NCI-H1048 (cell line): ENCODE measurements at places on chromosomes 1 and 21.
A peak's percentile ranks its signal among the peaks of the same experiment; 100 is the strongest.

GRCh38 chr21:17777072-17777765, 41.9 kb downstream of the C21orf91 start:
- DNase-seq: no peak

DNA sequence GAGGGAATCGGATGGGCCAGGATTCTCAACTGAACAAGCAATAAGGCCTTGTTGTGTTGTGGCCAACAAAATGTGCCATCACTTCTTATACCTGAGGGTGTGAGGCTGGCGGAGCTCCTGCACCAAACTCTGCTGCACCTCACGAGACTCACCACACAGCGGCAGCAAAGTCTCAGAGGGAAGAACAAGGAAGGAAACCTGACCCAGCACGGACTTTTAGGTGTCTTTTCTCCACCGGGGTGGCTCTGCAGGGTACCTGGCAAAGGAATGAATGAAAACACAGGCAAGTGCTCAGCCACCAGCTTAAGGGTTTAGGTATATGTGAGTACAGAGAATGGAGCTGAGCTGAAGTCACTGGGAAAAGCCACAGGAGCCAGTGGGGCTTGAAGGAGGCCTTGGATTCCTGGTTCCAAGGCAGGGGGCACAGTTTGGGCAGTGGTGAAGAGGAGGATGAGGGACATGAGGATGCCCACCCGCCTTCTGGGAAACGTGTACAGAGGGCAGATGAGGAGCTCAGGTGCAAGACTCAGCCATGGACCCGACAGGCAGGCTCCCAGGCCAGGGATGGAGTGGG, 31.1 kb upstream of the HSD3B1 start:
- no peak for DNase-seq

- DNase-seq: no peak
Measured at GRCh38 chr1:9183898-9184297, 50.7 kb upstream of the H6PD start.

DNA sequence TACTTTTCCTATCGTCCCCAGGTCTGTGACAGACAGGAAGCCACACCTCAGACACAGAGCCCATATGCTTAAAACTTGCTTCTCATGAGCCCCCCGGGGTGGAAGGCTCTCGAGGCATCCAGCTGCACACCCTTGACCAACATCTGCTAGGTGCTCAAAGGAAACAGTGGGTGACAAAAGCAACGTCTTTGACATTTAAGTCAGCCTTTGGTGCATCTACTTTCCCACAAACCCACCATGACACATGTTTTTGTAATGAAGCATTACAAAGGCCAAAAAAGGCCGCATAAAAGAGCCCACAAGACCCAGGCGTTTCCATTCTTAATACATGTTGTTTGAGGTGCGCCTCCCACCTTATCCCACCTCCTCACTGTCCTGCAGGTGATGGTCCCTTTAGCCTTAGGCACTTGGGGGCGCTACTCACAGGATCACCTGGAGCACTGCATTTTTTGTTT, 11.8 kb upstream of the FASLG start:
- no peak for DNase-seq

DNA sequence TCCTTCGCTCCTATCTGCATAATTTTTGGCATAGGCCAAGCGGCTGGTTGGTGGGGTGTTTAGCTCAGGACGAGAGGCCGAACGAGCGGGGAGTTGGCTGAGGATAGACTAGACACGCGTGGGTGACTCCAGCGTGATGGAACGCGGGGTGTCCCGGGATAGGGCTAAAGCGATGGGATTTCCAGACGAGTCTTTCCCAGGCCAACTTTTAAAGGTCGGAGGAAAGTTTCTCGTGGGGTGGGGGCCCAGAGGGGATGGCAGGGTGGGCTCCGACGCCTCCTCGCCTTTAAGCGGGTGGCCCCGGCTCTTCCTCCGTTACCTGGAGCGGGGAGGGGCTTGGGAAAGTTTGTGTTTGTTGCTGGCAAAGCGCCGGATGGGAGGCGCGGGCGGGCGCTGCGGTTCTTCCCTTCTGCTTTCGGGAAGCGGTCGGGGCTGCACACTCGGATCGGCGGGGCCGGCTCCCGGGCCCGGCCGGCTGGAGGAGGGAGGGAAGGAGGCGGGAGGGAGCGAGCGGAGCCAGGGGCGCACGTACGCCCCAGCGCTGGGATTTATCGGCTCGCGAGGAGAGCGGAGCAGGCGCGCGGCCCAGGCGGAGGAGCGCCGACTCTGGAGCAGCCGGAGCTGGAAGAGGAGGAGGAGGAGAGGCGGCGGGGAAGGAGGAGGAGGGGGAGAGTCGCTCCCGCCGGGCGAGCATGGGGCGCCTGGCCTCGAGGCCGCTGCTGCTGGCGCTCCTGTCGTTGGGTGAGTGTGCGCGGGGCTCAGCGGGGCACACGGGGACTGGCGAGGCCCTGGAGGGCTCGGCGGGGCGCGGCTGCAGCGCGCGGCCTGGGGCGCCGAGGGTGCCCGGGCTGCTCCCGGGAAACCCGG, at the start of gene PTGFRN:
TSS of gene PTGFRN (plus strand) at position 405 of the 867 bp plus-strand sequence. CDS start at position 693, 288 bp downstream.
- DNase-seq: peak; percentile 59

GRCh38 chr1:243890576-243890975, 40.5 kb upstream of the AKT3 start:
- DNase-seq: no peak

- DNase-seq: no peak
Measured at GRCh38 chr1:95370691-95371562, 136.9 kb downstream of the RWDD3 start.

GRCh38 chr1:145782272-145783099, 41.4 kb downstream of the RNF115 start:
- no peak for DNase-seq

- no peak for DNase-seq
Measured at GRCh38 chr1:232183802-232184201, 446.1 kb downstream of the SIPA1L2 start.

GRCh38 chr1:58789996-58790660, 6.3 kb upstream of the JUN start:
- no peak for DNase-seq

DNA sequence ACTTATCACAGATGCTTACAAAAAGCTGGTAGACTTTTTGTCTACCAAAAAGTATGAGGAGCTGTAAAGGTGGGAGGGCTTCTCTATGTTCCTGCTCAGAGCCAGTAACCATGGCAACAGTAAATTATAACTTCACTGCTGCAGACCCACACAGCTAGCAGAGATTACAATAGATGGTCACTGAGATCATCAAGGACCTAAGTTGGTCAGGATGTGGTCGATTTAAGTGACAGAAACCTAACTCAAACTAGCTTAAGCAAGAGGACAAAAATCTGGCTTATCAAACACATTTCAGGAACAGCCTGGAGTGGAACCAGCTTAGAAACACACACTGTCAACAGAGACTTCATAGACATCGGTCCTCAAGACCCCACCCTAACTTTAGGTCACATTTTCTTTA, 113.4 kb upstream of the ATP1A1 start:
- no peak for DNase-seq

- DNase-seq: no peak
Measured at GRCh38 chr1:186960861-186961260, 132.1 kb downstream of the PLA2G4A start.

DNA sequence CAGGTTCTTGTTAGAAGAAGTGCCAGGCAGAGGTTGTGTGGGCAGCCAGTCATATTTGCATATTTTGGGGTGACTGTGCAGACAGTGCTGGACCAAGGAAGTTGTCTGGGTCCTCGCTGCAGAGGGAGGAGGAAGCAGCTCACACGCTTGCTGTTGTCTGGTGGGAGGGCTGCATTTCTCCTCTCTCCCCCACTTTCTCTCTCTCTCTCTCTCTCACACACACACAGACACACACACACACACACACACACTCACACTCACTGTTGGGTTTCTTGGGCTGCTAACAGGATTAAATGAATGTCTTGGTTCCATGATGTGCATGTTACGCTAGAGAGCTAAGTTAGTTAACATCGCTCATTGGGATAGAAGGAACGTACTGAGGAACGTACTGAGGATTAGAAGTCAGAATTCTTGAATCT, 72.9 kb downstream of the AGPAT3 start:
- DNase-seq: no peak

GRCh38 chr1:212587888-212588510, 20.6 kb upstream of the ATF3 start:
- DNase-seq: no peak

DNA sequence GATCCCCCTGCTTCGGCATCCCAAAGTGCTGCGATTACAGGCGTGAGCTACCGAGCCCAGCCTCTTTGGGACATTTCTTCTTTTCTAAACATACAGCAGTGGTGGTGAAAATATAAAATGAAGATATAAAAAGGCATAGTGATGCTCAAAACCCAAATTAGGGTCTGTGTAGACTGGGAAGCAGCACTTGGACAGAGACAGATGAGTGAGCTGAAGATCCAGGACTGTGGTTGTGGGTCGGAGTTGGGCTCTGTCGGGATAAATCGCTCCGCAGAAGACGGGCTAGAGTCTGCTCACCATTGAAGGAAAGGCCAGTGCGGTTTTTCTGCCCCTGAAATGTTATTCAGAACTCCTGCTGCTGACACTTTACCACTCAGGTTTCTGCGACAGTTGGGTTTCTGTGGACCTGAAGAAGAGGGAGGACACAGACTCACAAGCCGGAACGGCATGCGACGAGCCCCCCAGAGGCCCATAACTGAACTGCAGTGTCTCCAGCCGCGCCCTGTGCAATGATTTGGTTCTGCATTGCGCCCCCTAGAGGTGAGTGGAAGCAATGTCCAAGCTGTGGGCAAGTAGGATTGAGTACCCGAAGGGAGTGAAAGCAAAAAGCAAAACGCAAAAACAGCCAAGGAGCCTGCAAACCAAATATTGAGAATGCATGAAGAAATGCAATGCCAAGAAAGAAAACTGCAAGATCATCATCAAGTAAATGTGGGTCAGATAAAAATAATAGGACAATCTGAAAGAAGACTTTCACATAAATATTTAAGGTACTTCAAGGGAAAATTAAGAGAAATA, 66.6 kb downstream of the GABPA start:
- DNase-seq: peak; percentile 62

- DNase-seq: no peak
Measured at GRCh38 chr21:31233711-31234110, 110.3 kb downstream of the TIAM1 start.

DNA sequence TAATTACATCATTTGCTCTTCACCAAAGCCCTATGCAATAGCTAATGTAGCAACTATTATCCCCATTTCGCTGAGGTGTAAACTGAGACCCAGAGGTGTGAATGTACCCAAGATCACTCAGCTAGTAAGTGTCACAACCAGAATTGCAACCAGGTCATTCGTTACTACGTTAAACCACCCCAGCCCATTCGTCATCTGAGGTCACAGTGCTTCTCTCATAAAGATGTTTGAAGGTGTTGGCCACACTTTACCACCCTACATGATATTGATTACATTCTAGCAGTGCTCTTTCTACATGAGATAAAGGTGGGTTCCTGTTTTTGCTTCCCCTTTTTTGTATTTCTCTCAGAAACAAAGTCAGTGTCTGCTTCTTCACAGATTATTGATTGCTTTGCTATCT, 195.3 kb downstream of the ZBTB18 start:
- no peak for DNase-seq

GRCh38 chr1:219813294-219813693, 115.1 kb downstream of the SLC30A10 start:
- no peak for DNase-seq

DNA sequence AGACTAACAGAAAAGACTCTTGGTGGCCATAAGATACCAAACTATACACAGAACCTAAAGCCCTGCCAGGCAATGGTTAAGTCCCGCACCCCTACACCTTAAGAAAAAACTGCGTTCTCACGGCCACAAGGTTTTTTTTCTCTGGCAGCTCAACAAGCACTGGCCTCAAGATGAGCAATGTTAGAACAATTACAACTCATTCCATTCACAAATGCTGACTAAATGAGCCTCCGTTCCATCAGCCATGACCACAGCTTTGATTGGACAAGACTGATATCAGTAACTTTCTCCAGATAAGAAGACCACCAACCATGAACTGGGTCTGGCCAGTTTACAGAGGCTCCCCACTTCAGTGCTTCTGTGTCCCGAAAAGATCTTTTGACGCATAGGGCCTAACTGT, 31.9 kb downstream of the SEC16B start:
- no peak for DNase-seq

GRCh38 chr1:227315629-227316346, 2.5 kb downstream of the CDC42BPA start:
- no peak for DNase-seq

- DNase-seq: no peak
Measured at GRCh38 chr1:10353693-10354092, 45.2 kb upstream of the PGD start.

- DNase-seq: no peak
Measured at GRCh38 chr21:38475519-38475918, 22.8 kb downstream of the ERG start.

DNA sequence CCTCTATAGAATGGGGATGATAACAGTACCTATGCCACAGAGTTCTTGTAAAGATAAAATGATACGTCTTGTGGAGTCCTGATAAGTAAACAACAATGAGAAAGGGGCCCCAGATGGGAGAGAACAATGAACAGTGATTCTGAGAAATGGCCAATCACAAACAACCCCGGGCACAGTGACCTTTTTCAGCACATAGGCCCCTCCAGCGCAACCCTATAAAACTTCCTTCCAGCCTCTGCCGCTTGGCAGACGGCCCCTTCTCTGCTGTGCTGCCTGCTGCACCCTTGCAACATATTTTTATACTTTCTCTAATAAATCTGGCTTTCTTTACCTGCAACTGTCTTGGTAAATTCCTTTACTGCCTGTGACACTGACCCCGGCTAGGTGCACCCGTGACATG, 8.9 kb downstream of the RCAN1 start:
- DNase-seq: no peak

- DNase-seq: no peak
Measured at GRCh38 chr1:43659212-43660166, 9.5 kb downstream of the KDM4A start.

DNA sequence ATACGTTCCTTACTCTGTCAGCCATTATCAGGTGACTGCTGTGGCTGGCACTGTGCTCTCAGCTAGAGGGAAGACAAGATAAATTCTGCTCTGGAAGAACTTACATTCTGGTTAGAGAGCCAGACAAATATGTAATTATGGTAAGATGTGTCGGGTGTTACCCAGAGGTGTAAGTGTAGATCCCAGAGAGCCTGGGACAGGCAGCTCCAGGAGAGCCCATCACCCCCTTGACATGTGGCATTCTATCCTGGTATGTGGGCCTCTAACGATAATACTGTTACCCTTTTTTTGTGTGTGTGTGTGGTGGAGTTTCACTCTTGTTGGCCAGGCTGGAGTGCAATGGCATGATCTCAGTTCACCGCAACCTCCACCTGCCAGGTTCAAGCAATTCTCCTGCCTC, 19.0 kb downstream of the TRNAU1AP start:
- DNase-seq: no peak

- no peak for DNase-seq
Measured at GRCh38 chr21:26686278-26686677, 113.2 kb upstream of the CYYR1 start.

DNA sequence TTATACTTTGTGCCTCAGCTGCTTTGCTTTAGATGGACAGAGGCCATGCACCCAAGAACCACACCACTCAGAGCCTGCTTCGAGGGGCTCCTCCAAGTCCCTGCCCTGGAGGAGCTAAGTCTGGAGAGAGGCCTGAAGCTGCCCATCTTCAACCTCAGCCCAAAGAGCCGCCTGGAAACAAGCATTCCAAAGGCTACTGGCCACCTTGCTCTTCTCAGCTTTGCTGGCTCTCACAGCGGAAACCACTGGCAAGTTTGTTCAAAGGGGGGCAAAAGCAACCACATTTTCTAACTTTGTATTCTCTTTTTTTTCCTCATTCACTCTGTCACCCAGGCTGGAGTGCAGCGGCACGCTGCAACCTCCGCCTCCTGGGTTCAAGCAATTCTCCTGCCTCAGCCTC, 23.2 kb downstream of the VPS26C start:
- no peak for DNase-seq
